ENCODE measurements at places on chromosomes 5 and 9. TPM values are rescaled to one million over a fixed set of nuclear protein-coding genes. Genes with fewer than 3 reads are reported as not detected.

The FOXD4 gene
- polyA plus RNA-seq = 1.9 TPM

The CAVIN4 gene
- 3.3 TPM for polyA plus RNA-seq

The TRAF2 gene
- 12.4 TPM for polyA plus RNA-seq

DNA sequence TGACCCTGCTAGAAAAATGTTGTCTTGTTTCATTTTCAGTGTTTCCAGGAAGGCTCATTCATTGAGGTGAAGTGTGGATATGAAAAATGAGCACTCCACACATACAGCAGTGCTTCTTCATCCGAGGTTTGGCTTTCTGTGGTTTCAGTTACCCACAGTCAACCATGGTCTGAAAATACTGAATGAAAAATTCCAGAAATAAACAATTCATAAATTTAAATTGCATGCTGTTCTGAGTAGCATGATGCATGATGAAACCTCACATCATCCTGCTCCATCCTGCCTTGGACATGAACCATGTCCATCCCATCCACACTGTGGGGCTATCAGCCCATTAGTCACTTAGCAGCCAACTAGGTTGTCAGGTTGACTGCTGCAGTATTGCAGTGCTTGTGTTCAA lies 10.4 kb upstream of the SLC45A2 start:
- DNase-seq = no peak

DNA sequence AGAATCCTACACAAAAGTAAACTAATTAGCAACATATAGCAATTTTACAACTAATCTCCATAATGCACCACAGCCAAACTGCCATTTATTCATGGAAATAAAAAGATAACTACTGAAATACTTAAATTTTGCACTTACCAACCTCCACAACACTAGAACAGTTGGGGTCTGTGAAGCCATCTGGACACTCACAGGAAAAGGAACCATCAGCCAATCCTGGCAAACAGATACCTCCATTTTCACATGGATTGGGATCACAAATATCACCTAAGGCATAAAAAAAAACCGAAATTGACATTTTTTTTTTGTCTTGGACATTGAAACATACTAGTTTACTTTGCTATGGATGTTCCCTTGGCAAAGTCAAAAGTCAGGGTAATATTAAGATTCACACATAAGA lies 130.7 kb downstream of the EDIL3 start:
- DNase-seq = no peak

DNA sequence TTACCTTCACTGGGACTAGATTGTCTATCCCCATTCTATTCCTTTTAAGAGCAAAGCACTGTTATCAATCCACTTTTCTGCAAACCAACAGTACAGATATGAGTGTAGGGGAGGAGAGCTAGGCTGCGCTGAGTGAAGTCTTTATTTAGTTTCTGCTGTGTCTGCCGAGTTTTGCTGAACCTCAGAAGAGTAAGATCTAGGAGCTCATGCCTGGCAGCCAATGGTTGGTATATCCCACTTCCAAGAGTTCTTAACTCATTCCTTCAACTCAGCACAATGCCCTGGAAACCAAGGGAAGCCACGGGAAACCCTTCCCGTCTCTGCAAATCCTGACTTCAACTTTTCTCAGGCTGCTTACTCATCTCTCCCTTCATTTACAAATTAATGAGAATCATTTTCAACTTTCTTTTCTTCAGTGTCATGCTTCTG lies 58.0 kb upstream of the JAK2 start:
- DNase-seq = no peak

DNA sequence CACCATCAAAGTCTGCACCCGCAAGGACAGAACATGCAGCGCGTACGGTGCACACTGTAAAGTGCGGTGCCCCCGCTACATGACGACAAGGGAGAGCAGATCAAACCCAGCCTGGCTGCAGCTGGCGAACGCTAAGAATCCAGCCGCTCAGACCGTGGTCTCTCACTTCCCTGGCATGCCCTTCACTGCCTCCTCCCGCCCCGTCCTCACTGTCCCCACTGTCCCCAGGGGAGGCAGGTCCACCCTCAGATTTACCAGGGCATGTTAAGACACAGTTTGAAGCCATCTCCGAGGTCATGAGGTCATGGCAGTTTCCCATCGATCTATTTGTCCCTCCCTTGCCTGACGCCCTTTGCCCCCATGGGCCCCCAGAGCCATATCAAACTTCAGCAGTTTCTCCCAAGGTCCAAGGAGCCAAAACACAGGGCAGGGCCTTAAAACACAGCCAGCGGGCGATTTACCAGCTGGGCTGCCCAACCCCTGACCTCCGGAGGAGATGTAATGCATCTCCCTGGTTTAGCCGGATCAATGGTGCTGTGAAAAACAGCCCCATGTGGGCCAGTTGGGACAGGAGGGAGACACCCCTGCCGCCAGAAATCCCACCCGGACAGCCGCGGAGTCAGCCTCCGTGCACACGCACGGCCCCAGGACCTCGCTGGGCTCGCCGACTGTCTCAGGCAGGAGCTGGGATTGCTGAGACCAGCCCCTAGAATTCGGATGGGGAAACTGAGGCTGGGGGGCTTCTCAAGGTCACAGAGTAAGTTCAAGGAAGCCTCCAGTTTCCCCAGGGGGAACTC lies 52.3 kb upstream of the FUBP3 start:
- no peak for DNase-seq
